ENCODE measurements at places on chromosomes 12 and 14. TPM values are rescaled to one million over a fixed set of nuclear protein-coding genes. Genes with fewer than 3 reads are reported as not detected.

GRCh38 chr14:39319381-39319780, 85.7 kb downstream of the MIA2 start:
- no peak for DNase-seq

The ZNF219 gene
- 12.2 TPM for polyA plus RNA-seq

GRCh38 chr14:51869411-51870100, 9.1 kb downstream of the GNG2 start:
- DNase-seq, result no peak

The SCNN1A gene
- 0.36 TPM for polyA plus RNA-seq

- DNase-seq, result no peak
These were observed 317.0 kb upstream of the TMTC1 start for GRCh38 chr12:30100741-30101140.

DNA sequence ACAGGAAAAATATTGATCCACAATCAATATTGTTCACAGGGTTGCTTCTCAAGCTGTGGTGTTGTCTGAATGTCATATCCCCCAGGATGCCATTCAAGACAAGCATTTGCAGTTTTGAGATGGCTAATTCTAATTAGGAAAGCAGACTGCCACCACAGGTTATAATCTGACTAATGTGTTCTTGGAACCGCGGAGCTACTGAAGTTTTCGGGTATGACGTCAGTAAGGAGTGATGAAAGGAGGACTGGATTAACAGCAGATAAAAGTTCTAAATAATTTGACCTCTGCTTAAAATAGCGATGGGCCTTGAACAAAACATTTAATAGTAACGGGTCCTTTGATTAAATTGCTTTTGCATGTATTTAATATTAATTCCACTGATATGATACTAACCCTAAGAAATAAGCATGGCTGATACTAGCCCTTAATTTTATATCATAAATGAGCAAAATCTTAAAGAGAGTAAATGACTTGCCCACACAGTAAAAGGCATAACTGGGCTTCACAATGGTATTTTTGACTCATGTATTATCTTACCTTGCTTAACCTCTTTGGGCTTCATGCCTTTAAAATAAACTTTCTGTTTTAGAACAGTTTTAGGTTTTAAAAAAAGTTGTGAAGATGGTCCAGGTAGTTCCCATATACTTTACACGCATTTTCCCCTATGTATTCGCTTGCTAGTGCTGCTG, 50.3 kb downstream of the TSHR start:
- DNase-seq, result no peak

DNA sequence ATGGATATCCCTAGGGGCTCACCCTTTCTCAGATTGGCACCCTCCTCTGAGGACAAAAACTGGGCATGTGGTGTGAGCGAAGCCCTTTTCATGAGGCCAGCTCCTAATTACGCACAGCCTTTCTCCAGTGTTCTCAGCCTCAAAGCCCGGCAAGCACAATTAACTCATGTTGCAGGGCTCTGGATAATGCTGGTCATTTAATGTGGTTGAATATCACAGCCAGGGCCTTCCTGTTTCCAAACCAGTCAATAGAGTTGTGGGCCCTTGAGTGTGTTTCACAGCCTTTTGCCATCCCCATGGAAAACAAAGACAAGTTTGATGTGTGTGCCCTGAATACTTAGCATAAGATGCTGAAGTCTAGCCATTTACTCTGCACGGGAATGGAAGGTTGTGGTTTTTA, 114.2 kb upstream of the ARHGAP5 start:
- no peak for DNase-seq

DNA sequence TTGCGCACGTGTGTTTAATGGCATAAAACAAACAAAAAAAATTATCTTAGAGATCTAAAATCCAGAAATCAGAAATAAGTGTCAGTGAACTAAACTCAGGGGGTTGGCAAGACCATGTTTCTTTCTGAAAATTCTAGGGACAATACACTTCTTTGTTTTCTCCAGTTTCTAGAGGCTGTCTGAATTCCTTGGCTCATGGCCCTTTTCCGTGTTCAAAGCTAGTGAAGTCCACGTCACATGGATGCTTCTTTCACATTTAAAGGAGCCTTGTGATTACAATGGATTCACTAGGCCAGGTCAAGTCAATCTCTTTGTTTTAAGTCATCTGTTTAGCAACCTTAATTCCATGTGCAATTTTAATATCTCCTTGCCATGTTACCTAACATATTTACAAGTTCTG, 22.4 kb downstream of the SLCO1B3 start:
- DNase-seq, result no peak

- DNase-seq, result no peak
These were observed 1755.7 kb upstream of the SEL1L start for GRCh38 chr14:83289390-83289789.

DNA sequence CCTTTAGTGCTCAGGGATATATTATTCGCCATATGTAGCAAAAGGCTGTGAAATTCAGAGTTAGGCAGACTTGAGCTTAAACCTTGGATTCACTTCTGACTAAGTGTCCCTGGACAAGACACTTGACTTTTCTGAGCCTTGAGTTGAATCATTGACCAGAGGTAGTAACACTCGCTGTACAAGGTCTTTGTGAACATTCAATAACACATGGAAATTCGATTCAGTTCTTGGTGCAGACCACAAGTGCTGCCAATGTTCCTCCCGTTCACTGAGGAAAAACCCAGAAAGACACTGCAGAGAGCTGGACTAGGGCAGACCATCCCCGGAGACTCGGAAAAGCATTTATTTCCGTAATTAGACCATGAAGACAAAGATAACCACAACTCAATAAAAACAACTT, 901.4 kb downstream of the AACS start:
- DNase-seq, result no peak

The SPX gene
- polyA plus RNA-seq, result 0.12 TPM

GRCh38 chr14:93914278-93914677, 12.9 kb upstream of the FAM181A start:
- no peak for DNase-seq

- no peak for DNase-seq
These were observed 9.4 kb downstream of the INF2 start for GRCh38 chr14:104698688-104699425.

- no peak for DNase-seq
These were observed 220.5 kb upstream of the ATXN7L3B start for GRCh38 chr12:74317078-74317601.

The PIANP gene
- polyA plus RNA-seq, result 0.59 TPM

The IGFBP6 gene
- polyA plus RNA-seq, result 460 TPM
